Stimulated activated CD8-positive, alpha-beta memory T cell treated with anti-CD3 and anti-CD28 coated beads, Interleukin-4, amount 100 ng/mL, for 1 hour (primary cell): ENCODE measurements at places on chromosomes 7 and 10.

DNA sequence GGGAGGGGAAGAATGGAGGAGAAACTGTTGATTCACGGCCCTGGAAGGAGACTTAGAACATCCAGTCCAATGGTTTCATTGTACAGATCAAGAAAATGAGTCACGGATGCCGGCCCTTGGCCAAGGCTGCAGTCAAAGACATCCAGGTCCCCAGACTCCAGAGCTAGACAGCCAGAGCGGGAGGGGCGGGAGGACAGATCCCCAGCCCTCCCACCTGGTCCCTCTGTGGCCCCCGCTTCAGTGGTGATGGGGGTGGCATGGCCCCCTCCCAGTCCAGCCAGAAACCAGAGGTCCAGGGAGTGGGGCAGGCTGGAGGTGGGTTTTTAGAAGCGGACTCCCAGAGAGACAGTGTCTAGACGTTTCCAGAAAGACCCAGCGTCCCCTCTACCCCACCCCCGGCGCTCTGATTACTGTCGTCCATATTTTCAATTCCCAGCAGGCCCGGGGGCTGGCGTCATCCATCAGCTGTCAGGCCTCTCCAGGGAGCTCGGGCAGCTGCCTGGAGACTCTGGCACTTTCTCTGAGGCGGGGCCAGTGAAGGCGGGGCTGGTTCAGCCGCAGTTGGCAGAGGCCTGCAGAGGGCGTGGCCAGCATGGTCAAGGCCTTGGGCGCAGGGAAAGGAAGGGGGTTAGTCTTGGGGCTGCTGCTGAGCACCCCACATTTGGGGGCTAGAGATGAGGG is 8.0 kb upstream of the HSPB1 start:
- DNase-seq = no peak

DNA sequence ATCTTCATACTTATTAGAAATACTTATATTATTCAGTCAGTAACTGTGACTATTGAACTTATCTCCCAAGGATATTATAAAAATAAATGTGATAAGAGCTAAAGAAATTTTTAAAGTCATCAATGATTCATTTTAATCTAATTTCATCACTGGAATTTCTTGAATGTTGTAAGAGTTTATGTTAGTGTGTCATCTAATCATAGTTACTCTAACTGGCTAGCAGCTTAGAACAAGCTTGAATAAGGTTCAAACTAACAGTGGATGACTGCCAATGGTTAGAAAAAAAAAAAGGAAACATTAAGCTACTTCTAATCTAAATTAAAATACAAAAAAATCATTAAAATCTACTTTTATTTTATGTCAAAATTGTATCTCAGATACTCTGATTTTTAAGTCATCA is 1066.3 kb downstream of the CNTNAP2 start:
- no peak for DNase-seq

- no peak for DNase-seq
Observed at GRCh38 chr7:81206667-81207360, 288.0 kb upstream of the SEMA3C start.

GRCh38 chr10:35903021-35903420 is 260.9 kb upstream of the FZD8 start:
- no peak for DNase-seq

DNA sequence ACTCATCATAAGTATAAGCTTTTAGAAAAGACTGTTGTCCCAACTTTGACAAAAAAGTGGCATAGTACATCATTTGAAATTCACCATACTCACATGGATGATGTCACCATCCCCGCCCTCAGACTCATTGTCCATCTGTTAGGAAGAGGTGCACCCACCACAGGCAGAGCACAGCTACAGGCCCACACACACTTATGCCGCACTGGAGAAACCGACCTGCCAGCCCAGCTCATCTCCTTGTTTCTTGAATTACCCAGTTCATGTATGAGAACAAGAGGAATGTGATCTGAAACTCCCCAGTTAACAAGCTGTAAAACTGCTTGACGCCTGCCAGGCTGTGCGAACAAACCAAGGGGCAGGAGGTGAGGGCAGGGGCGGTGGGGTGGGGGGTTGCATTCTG is 312.0 kb downstream of the DPP6 start:
- DNase-seq = no peak

DNA sequence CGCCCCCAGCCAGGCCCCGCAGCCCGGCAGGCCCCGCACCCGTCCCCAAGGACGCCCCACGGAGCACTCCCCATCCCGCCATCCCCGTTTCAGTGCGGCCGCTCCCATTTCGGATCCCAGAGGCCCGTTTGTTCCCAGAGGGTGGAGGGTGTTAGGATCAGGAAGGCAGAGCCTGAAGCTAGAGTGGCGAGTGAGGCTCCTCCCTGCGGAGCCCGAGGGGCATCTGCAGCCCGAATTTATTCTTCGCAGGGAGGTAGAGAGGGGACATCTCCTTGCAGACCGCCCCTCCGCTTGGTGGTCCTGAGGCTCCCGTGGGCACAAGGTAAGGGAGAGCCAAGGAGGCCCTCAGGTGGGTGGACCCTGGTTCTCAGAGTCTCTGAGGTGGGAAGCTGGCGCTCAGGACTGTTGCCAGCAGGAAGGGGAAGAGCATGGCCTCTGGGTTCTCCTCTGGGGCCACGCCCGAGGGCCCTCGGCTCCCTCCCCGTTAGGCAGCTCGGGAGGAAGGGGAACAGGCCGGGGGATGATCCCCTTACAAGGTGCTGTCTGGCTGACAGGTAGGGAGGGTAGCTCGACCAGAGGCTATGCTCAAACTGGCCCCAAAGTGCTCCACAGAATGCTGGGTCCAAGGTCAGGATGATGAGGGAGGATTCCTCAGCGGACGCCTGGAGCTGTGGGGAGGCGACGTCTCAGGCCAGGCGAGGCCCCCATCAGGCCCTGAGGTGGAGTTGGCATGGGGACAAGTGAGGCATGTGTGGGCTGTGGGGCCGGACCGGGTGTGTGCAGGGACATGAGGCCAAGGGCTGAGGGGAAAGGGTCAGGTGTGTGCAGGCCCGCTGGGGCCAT is 17.4 kb downstream of the POLL start:
- DNase-seq = no peak

GRCh38 chr10:90846746-90847145 is 11.1 kb downstream of the HTR7 start:
- DNase-seq = no peak

DNA sequence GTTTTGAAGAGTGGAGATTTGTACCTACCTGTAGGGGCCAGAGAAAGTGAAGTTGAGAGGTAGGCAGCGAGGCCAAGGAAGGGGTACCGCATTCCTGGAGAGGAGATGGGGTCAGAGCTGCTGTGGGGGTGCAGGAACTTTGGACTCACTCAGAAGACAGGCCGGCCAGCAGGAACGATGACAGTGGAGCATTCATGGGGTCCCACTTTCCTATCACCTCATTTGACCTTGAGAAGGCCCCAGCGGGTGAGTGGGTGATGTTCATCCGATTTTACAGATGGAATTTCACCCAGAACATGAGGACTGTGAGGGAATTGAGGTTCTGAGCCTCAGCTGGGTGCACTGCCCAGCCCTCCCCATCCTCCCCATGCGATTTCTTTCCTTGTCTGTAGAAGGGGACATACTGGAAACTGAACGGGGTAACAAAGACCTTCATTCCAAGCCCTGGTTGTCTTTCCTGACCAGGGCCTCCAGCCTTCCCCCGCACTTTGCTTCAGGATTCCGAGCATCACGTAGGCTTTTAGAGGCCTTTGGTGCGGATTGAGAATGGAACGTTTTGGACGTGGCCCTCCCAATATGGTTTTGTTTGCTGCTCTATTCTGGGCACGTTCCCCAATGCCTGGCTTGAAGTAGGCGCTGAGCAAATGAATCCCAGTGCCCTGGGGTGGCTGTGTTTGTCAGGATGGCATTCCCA is 87.3 kb downstream of the ADCY1 start:
- no peak for DNase-seq

DNA sequence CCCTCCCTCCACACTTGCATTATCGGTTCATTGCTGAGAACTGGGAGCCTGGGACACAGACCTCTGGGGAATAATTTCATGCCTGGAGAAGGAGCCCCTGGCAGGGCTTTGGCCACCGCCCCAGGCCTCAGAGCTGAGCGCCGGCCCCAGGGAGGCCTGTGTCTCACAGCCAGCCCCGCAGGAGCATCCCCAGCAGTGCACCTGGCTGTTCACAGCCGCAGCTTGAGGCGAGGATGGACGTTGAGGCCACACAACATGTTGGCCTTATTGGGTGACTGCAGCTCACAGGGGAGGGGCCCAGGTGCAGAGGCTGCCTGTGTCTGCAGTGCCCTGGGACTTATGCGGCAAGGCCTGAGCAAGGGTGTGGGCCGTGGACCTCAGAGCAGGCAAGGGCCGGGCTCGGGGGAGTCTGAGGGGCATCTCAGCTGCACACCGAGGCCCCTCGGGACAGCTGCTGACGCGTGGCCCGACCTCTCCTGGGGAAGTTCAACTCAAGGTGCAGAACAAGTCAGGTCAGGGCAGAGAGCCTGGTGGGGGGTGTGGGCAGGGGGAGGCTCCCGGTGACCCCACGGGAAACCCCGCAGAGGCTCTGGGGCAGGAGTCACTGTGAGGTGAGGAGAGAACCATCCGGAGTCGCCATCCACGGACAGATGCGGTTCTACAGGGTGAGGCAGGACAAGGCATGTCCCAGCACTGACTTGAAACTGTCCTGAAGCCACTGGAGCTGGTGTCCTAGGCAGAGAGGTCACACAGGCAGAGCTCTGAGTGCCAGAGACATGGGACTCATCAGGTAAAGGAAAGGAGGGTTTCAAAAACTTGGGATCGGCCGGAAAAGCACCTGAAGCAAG is 13.1 kb upstream of the UBE3C start:
- no peak for DNase-seq

GRCh38 chr7:6160191-6160623 is 112.2 kb downstream of the CYTH3 start:
- no peak for DNase-seq

DNA sequence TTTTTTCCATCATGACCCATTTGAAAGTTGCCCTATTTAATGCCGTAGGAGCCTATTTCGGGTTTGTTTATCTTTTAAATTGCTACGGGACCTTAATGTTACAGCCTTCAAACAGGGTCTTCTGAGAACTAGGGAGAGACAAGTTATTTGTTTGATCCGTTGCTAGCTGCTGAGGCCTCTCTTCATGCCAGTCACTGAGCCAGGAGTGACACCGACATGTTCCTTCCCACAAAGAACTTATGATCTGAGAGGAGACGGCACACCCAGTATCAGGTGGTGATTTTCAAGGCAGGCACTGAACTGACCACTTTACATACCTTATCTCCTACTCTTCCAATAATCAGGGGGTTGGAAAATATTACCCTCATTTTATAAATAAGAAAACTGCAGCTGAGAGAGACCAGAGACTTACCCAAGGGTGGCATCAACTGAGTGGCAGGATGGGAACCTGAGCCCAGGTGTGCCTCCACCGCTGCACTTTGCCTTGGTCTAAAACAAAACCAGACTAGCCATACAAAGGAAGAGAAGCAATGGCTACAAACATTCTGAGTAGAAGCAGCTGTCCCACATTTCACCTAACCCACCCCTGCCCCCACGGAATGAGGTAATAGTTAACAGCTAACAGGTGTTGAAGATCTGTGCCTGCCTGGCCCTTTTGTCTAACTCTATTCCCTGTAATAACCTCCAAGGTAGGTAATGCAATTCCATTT is 40.5 kb downstream of the PPP1R3C start:
- DNase-seq = no peak
